ENCODE measurements at places on chromosomes 5 and 9.

DNA sequence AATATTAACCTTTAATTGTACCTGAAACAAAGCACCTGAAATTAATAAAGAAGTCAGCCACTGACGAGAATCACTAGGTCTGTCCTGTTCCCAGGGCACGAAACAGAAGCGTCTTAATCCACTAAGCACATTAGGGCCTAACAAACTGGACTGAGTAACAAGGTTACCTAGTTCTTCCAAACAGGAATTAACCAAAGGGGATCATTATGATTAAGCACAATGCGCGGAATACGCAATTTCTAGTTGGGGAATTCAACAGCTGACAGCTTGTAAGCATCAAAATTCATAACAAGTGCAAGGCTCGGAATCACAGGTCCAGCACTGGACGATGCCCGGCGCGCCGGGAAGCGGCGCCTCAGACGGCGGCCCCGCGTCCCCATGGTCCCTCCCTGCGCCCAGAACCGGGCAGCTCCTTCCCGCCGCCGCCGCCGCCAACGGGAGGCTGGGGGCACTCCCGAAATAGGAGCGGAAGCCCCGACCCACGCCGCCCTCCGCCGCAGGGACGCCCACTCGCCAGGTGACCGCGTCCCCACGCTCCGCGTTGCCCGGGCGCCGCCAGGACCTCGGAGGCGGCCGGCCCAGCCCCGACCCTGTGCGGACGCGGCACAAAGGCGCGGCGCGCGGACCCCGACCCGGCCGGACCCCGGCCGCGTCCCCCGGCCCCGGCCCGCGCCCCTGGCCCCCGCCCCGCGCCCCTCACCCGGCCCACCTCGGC, 898 bp downstream of the CAMSAP1 start:
- DNase-seq, result no peak

DNA sequence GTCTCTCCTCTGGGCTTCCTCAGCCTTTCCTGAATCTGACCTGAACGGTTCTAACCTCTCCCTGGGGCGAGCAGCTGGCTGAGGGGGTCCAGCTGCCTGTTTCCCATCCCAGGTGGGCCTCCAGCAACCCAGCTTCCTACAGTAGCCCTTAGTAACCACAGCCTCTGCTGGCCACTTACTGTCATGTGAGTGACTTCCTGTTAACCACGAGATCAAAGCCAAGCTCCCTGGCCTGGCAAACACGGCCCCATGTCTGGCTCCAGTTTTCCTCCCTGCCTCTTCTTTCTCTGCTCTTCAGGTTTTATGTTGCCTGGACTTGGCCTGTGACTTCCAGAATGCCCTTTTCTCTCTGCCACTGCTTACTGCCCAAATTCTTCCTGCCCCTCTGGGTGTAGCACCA, 47.2 kb upstream of the DAB2IP start:
- DNase-seq, result peak; percentile 34

DNA sequence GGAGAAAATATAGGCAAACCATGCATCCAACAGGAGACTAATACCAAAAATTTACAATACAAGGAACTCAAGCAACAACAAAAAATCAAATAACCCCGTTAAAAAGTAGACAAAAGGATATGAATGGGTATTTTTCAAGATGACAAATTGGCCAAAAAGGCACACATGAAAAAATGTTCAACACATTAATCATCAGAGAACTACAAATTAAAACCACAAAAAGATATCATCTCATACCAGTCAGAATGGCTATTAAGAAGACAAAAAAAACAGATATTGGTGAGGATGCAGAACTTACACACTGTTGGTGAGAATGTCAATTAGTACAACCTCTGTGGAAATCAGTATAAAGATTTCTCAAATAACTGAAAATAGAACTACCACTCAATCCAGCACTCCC, 35.0 kb downstream of the TEX10 start:
- no peak for DNase-seq

- DNase-seq, result no peak
Measured at GRCh38 chr9:35892051-35892450, 14.0 kb upstream of the HRCT1 start.

DNA sequence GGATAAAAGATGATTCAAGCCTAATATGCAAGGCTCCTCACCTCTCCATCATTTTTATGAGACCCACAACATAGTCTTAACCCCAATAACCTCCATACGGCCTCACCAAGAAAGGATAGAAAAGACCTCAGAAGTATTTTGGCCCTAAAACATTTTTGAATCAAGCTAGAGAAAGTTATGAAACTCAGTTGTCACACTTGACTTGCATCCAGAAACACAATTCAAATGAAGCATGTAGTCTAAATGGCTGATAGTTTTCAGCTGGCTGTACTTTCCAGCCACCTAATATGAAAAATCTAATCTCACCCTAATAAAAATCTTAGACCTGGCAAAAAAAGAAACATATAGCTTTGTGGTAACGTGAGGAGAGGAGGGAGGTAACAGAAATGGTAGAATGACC, 116.1 kb downstream of the ARL15 start:
- DNase-seq, result no peak

GRCh38 chr9:13267743-13268142, 11.7 kb downstream of the MPDZ start:
- DNase-seq, result no peak

- DNase-seq, result no peak
Measured at GRCh38 chr5:176647843-176648473, 674 bp downstream of the TSPAN17 start.
